NCI-H748 treated with DMSO at 0.1 percent for 48 hours (cell line): ENCODE measurements at places on chromosomes 6 and 20.

DNA sequence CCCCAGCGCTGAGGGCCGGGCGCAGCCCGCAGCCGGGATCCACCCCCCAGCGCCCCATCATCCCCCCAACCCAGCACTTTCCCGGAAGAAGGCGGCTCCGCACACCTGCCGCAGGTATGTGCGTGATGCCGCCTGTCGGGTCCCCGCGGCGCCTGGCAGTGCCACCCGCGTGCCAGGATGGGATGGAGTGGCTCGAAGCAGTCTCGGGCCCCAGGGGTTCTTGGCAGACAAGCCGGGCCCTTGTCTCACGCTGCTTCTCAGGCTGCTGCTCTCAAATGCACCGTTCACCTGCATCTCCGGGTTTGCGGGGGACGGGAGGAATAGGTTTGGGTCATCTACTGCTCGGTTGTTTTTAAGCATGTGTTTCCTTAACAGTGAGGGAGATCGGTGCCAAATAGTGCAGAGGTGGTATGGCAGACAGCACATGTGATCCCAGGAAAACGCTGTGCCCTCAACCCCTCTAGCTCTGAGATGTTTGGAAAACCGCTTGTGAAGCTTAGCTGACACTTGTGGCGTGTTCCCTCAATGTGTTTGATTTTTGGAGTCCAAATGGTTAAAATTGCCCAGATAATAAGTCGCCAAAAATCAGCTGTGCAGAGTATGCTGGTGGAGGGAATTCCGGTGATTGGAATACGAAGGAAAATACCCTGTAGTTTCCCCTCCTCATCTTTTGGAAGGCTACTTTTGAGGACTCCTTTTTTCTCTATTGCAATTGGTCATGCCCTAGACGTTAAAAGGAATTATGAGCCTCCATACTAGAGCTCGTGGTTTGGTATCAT lies 926 bp downstream of the MYLIP start:
- peak; percentile 51 for DNase-seq

GRCh38 chr20:33604991-33605370 lies 57.1 kb upstream of the C20orf144 start:
- no peak for DNase-seq

DNA sequence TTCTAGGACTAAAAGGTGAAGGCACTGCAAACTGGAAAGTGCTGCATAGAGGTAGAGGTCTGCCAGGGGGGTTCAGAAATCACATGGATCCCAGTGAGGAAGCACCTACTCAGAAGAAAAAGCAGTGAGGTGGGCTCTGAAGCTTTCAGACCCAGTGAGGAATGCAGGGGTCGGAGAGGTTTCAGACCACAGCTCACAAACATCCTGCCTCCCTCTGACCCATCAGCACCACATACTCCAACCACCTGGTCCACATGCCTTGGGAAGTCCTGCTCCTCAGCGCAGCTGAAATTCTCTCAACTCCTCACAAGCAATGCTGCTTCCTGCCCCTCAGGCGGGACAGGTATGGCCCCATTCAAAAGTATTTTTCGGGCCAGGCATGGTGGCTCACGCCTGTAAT lies 20.2 kb downstream of the MRPL14 start:
- DNase-seq, result no peak

- no peak for DNase-seq
These were observed 65.7 kb upstream of the EEF1A1 start for GRCh38 chr6:73586416-73586974.

DNA sequence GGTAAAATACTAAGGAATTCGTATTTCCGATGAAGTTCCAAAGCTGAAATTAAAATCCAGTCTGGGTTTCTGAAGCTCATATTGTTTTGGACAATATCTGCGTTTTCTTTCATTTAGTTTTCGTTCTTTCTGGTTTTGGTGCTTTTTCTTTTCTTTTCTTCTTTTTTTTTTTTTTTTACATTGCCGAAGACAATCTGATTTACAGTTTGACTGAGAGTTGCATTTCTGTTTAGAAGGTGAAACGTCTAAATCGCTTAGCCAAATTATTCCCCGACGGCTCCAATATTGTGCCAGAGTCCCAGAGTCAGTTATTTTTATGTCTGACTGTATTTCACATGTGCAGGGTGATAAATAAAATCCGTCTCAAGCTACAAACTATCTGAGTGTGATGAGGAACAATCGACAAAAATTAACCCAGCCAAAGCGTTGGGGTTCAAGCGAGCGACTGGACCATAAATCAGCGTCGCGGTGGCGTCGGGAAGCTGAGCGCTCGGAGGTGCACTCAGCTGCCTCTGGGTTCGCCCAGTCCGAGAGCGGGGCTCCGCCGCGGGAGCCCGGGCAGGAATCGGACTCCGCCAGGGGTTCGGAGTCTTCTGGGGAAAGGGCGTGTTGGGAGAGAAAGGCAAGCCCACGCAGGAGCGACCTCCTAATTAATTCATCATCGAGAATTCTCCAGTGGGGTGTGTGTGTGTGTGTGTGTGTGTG lies 8.2 kb upstream of the TBX18 start:
- no peak for DNase-seq

DNA sequence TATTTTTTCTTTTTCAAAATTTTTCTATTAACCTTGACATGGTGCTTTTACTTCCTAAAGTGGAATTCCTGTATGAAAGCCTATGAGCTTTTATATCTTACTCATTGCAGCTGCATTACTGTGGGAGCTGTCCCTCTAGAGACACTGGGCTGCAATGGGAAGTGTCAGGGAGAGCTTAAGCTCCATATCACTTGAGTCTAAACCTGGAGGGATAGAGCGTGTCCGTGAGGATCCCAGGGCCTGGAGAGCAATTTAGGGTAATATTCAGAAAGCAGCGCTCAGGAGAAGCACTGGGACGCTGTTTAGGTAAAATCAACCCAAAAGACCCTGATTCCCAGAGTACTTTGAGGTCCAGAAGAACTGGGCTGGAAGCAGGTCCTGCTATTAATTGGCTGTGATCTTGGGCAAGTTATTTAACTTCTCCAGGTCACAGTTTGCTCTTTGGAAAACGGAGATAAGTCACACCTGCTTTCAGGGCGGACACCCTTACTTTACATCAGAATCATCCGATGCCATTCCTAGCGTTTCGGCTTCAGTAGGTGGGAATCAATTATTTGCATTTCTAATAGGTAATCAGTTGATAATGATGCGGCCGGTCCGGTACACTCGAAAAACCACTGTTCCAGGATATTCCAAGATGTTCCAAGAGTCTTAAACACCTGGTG lies 628 bp upstream of the ERGIC3 start:
- no peak for DNase-seq

DNA sequence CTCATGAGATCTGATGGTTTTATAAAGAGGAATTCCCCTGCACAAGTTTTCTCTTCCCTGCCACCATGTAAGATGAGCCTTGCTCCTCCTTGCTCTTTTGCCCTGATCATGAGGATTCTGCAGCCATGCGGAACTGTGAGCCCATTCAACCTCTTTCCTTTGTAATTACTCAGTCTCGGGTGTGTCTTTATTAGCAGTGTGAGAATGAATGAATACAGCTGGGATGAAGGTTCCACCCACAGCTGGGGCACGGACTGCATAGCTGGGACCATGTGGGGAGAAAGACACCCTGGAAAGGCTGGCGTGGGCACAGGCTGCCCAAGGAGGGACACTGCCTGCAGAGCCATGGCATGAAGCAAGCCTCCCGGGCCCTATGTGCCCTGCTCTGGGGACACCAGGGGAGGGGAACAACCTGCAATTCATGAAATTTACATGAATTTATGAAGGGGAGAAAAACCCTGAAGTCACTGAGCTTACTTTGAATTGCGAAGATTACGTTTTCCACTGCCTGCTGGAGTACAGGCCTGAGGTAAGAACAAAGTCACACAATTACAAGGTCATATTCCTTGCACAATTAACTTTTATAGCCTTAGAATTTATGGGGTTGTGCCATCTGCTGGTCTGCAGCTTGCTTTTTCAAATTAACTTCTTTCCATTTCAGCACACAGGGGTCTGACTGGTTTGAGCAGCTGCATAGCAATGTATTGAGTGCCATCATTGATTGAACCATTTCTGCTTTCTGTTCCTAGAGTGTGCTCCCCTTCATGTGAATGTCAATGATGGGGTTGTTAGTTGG lies 46.2 kb downstream of the SLC22A1 start:
- peak; percentile 2 for DNase-seq

- DNase-seq, result peak; percentile 77
These were observed 42.8 kb downstream of the HLA-DPB1 start for GRCh38 chr6:33118525-33119123.

DNA sequence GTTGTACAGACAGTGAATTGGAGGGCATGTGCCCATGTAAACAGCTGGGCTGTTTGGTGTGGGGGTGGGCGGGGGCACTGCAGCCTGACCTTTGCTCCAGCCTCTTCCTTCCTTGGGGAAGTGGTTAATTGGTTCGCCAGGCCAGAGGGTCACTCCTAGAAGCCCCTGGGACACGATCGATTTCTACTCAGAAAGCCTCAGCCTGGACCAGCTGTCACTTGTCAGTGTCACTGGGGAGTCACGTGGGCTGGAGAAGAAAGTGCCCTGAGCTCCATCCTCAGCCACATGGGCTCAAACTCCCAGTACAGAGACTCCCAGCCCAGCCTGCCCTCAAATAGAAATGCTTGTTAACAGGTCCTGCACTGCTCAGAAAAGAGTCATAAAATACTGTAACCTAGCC lies 423.8 kb upstream of the SULF2 start:
- no peak for DNase-seq

DNA sequence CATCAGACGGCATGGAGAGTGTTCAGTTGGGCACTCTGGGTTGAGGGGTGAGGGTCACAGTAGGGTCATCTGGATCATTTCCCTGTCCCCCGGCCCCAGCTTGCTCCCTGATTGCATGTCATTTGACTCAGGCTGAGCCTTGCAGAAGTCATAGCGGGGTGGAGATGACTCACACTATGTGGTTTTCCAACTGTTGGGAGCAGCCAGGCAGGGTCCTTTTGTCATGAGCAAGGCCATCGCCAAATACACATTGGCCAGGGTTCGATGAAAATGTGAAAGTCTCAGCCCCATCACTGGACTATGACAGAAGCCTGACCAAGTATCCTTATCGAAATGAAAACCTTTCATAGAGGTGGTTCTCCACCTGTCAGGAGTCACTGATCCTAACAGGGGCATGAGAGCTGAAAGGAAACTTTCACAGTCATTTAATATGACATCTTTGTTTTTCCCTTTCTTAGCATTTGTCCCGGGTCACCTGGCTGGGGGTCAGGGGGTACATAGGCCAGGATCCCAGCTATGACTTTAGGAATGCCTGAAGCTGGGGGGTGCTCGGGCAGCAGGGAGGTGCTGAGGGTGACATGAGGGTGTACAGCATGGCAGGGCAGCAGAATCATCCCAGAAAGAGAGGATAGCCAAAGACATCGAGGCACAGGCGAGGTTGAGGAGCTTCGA lies 70.2 kb upstream of the CD93 start:
- DNase-seq, result no peak

- DNase-seq, result no peak
These were observed 122.7 kb downstream of the AGPAT4 start for GRCh38 chr6:161151059-161151645.

GRCh38 chr6:93165850-93166430 lies 253.4 kb downstream of the EPHA7 start:
- peak; percentile 73 for DNase-seq

DNA sequence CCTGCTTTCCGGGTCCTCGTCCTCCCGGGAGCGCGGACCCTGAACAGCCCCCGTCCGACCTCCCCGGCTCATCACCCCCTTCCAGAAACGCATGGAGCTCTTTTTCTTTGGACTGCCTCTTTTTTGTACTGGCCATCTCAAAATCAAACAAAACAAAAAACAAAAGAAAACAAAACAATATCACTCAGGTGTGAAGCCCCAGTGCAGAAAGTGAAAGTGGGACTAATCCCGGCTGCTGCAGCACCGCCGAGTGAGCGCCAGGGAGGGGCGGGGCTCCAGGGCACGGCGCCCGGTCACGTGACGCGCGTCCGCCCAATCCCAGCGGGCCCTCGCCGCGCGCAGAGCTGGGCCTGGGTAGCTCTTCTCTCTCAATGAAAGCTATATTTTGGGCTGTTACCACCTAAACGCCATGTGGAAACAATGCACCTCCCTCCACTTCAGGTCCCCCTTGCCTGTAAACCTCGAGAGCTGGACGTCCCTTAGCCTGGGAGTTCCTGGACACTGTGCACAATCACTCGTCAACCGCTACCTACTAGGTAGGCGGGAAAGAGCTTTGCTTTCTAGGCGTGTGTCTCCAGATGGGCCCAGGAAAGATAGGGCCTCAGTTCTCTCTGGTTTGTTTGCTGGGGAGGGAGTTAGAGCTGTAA lies 93.7 kb upstream of the PRDM1 start:
- DNase-seq, result peak; percentile 67

DNA sequence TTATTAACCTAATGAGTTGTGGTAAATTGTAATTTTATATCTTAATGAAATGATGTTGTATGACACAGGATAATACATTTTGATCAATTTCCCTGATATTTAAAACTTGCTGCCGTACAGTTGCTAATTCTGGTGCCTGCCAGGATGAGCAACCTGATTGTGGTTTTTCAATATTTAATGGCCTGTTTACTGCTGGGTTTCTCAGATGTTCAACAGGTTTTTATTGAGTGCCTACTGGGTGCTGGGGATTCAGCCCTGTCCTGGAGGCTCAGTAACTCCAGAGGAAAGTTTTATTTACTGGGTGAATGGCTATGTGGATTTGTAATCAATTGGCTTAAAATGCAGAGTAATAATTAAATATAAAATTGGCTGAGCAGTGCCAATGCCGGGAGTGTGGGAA lies 8.0 kb downstream of the TOX2 start:
- DNase-seq, result no peak

DNA sequence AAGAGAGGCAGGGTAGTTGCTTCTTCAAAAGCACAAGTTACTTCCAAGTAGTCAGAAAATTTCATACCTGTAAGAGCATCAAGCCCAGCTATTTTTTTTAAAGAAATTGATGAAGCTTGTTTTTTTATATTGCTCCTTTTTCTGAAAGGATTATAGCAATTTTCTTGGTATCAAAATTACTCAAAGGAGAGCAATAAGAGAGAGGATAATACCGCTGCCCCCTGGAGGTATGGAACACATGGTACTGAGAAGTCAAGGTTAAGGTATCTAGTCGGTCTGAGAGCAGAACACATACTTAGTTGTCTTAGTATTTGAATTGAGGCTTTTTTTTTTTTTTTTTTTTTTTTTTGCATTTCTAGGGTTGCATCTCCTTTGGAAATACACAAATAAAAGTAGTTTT lies 59.4 kb downstream of the ADGRF5 start:
- no peak for DNase-seq

DNA sequence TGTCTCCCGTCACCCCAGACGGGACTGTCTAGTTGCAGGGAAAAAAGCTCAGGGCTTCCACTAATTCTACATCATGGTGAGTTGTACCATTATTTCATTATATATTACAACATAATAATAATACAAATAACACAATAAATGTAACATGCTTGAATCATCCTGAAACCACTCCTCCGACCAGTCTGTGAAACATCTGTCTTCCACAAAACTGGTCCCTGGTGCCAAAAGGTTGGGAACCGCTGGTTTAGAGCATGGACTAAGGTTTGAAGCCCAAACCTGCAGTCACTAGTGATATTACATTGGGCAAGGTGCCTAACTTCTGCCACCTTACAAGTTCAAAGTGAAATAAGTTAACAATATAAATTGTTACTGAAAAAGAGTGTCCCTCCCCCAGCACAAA lies 175.7 kb downstream of the PDE10A start:
- no peak for DNase-seq

GRCh38 chr6:158963020-158963808 lies 36.8 kb downstream of the RSPH3 start:
- no peak for DNase-seq

GRCh38 chr20:59235226-59235625 lies 65.2 kb upstream of the EDN3 start:
- no peak for DNase-seq

- no peak for DNase-seq
These were observed 223.7 kb upstream of the SULF2 start for GRCh38 chr20:48008850-48009515.
